ENCODE measurements at places on chromosomes 16 and 17.

- DNase-seq, result no peak
Observed at GRCh38 chr16:55325080-55325447, 1.1 kb downstream of the IRX6 start.

- peak; percentile 51 for DNase-seq
Observed at GRCh38 chr17:16915752-16916556, 56.0 kb downstream of the TNFRSF13B start.

- no peak for DNase-seq
Observed at GRCh38 chr17:32479074-32479617, 7.6 kb upstream of the CDK5R1 start.

GRCh38 chr16:16075488-16076422 is 126.3 kb downstream of the ABCC1 start:
- DNase-seq, result no peak

DNA sequence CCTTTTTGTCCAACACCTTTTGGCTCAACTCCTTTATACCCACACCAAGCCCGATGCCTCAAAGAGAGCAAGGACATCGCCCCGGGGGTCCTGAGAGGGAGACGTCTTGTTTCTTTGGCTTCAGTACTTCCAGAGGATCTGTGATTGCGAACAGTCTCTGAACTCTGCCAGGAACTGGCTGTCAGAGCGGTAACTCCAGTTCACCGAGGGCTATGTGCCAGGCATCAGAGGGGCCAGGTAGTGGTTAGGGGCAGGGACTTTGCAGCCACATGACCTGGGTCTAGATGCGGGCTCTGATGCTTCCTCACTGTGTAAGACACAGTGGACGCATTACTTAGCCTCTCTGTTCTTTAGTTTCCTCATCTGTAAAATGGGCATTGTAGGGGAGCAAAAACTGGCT is 21.6 kb downstream of the LLGL2 start:
- no peak for DNase-seq

- DNase-seq, result no peak
Observed at GRCh38 chr16:728890-729744, 2.2 kb downstream of the HAGHL start.

GRCh38 chr17:5344914-5345313 is 62.8 kb downstream of the RABEP1 start:
- DNase-seq, result no peak

DNA sequence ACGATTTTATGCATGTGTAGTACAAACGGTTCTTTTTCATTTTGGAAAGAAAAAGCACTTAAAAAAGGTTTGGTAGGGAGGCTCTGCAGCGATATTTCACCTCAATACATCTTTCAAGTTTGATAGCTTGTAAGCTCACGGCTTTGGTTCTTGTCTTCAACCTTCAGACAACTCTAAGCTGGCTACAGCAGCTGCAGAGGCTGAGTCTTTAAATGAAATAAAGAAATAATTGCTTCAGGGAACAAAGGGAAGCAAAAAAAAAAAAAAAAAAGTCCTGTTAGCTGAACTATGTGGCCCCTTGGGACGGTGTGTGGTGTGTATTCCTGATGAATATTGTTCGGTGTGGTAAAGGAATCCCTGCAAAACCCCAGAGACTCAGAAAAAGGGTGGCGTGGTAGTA is 265.1 kb downstream of the NTN1 start:
- DNase-seq, result no peak

DNA sequence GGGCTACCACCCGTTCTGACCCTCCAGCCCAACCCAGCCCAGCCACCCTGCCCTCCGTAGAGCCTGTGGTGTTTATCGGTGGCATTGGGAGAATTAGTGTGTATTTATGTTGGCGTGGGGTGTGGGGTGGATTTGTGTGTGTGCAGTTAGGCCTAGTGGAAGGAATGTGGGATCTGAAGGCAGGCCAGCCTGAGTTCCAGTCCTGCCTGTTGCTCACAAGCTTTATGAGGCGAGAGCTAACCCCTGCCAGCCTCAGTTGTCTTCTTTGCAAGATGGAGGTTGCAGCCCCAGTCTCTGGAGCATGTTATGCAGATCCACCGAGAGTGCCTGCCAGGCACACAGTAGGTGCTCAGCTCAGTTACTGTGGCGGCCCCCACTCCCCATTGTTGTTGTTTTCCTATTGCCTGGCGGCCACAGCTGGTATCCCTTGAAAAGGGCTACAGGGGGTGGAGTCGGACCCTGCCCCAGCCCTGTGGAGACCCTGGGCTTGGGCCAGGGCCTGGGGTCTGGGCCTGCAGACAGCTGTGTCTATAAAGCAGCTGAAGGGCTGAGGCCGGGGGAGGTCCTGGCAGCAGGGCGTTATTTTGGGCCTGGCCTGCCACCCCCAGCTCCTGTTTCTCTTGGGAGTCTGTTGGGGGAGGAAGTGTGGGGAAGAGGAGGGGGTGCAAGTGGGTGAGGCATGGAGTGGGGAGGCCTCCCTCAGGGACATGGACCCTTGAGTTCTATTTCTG is 5.1 kb downstream of the ERBB2 start:
- no peak for DNase-seq

DNA sequence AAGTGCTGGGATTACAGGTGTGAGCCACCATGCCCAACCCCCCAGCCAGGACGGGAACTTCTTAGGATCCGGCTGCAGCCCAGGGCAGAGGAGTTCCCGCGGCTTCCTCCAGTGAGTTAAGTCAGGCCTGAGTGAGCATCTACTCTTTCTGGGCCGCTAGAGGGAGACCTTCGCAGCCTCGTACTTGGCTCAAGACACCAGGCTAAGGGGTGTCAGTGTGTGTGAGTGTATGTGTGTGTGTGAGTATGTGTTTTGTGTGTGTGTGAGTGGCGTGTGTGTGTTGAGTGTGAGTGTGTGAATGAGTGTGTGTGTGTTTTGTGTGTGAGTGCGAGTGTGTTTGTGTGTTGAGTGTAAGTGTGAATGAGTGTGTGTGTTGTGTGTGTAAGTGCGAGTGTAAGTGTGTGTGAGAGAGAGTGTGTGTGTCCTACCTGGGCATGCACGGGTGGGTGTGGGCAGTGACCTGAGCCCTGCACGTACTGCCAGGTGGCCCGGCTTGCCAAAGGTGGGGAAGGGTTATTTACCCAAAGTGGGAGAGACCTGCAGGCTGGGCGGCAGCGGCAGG is 58.5 kb downstream of the TMEM235 start:
- peak; percentile 60 for DNase-seq

GRCh38 chr16:89090669-89091426 is 2.8 kb upstream of the ACSF3 start:
- no peak for DNase-seq

DNA sequence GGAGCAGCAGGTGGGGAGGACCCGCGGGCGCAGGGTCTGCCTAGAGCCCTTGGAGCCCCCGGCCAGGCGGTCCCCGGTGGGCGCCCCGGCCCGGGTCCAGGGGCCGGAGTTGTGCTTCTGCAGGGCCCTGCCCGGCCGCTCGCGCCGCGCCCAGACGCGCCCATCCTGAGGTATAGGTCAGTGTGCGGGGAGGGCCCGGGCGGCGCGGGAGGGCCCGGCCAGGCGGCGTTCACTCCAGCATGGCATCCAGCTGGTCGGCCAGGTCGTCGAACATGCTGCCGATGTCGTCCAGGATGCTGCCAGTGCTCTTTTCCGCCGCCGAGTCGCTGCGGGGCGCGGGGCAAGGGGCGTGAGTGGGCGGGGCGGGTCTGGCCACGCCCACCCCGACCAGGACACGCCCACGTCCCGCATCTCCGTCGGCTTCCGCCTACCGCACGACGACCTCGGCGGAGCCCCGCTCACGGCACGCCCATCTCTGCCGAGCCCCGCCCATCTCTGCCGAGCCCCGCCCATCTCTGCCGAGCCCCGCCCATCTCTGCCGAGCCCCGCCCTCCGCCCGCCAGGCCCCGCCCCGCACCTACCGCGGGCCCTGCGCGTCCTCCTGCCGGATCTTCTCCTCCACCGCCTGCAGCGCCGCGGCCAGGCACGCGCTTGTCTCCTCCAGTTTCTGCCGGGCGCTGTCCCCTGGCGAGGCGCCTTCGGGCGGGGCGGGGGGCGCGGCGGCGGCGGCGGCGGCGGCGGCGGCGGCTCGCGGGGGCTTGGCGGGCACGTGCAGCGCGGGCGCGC is 17.9 kb downstream of the CASKIN1 start:
- no peak for DNase-seq

GRCh38 chr17:56690441-56691291 is 97.2 kb downstream of the NOG start:
- DNase-seq, result peak; percentile 22

- DNase-seq, result no peak
Observed at GRCh38 chr17:76740329-76741118, 2.6 kb downstream of the MFSD11 start.

GRCh38 chr16:1917056-1917664 is 1.1 kb downstream of the HS3ST6 start:
- no peak for DNase-seq

- no peak for DNase-seq
Observed at GRCh38 chr16:47043970-47044684, 70.7 kb upstream of the DNAJA2 start.

DNA sequence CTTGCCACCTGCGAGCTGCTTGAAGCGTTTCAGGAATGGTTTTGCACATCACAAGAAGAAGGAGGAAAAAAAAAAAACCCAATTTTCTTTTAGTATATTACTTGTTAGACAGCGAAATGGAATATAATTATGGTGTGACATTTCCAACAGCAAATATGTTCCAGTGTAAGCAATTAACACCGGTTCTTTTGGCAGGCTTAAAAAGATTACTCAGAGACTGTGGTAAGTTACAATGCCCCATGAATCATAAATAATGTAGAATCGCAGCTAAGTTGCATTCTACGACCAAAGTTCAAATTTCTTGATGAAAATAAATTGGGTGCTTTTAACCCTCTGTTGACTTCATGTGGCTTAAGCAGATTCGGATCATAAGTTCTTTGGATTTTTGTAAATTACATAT is 245.2 kb downstream of the XYLT1 start:
- no peak for DNase-seq

DNA sequence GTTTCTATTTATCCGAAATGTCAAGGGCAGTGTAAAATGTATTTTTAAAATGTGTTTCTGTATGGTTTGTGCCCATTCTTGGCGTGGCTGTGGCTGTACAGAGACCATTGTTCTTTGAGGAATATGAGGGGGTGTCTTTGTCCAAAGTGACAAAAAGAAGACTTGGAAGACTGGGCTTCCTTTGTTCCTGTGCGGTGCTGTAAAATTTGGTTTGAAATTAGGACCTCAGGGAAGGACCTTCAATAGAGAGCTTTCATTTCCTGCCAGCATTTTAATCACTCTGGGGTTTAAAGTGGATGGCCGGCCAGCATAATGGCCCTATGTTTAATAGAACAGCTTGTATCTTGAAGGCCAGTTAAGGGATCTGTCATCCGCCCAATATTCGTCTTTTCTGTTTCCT is 190.1 kb upstream of the TBX2 start:
- peak; percentile 4 for DNase-seq

GRCh38 chr17:80565343-80566053 is 20.9 kb downstream of the RPTOR start:
- no peak for DNase-seq

DNA sequence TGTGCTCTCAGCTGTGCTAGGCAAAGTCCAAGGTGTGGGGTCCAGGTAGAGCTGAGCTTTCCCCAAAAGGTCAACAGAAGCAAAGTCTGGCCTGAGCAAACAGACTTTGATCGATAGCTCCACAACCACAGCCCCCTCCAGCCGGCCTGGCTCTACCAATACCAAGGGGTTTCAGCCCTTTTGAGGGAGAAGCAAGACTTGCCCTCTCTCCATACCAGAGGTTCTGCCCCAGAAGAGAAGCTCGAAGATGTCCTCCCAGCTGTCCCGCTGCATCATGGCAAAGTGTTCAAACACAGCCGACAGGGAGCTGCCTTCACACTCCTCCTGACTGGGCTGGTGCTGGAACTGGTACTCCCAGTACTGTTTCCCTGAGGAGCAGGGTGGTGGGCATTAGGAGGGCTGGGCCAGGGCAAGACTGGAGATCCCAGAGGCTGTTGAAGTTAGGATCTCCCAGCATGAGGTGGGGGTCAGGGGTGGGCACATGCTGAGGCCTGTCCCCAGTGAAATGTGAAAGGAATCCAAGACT is 1.7 kb downstream of the VTN start:
- no peak for DNase-seq

DNA sequence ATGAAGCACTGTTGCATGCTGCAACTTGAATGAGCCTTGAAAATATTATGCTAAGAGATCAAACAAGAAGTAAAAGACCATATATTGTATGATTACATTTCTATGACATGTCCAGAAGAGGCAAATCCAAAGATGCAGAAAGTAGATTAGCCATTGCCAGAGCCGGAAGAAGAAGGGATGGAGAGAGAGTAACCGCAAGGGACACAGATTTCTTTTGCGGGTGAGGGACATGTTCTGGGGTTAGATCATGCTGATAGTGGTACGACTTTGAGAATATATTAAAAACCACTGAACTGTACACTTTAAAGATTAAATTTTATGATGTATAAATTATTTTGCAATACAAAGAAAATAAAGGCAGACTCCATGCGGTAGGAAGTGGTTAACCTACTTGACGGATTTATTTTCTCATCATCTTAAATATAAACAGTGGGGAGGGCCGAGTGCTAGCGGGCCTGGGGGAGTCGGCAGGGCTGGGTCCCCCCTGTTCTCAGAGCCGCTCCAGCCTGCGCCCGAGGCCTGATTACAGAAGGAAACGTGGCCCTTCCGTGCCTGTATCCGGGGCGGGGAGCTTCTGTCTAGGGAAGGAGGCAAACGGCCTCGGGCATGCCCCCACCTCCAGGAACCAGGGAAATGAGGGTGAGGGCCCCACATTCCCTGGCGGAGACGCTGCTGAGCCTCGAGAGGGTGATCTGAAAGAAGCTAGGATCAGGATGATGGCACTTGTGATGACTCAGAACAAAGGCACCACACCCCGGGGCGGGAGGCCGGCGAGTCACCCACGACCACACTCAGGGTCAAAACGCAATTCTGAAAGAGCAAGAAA is 48.0 kb downstream of the SHCBP1 start:
- DNase-seq, result no peak

DNA sequence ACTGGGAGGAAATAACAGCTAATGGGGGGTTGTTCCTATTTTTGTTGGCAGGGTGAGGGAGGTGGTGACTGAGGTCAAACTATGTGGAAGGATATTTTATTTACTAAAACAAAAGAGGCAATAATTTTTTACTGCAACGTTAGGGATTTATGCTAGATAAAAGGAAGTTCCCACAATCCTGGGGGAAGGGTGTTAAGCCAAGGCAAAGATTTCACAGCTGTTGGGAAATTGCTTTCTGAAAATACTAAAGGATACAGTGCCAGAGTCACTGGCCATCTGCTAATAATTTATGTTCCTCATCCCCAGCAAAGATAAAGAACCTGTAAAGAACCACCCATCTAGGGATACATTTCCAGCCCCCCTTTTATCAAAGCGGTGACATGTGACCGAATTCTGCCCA is 756.0 kb upstream of the RBFOX1 start:
- DNase-seq, result no peak

GRCh38 chr16:30990105-30990504 is 5.1 kb downstream of the HSD3B7 start:
- DNase-seq, result no peak

- DNase-seq, result no peak
Observed at GRCh38 chr17:42313773-42314566, 25.7 kb downstream of the STAT5A start.

GRCh38 chr17:1289695-1290094 is 10.2 kb downstream of the TRARG1 start:
- no peak for DNase-seq

DNA sequence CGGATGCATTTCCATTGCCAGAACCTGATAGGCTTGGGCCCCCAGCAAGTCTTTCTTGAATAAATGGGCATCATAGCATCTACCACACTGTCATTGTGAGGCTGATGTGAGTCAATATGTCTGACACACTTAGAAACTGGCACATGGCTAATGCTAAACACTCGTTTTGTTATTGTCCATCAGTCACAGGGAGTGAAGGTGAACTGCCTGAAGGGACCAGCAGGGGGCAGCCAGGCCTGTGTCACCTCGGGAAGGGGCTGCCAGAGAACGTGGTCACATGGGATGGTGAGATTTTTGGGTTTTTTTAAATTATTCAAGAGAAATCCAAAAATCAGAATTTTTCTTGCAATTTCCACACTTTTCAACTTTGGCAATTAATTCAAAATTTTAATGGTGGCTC is 831 bp upstream of the RCVRN start:
- no peak for DNase-seq
